ENCODE measurements at places on chromosomes 7 and 10. TPM values are rescaled to one million over a fixed set of nuclear protein-coding genes. Genes with fewer than 3 reads are reported as not detected.

Gene FERD3L
- total RNA-seq, result not detected

Gene HOXA2
- 0.16 TPM for total RNA-seq

Gene HSPA12A
- 10.3 TPM for total RNA-seq

Gene GATA3
- total RNA-seq, result not detected

Gene OR2A25
- not detected for total RNA-seq

Gene CRHR2
- total RNA-seq, result not detected
